Activated gamma-delta T cell (primary cell): ENCODE measurements at places on chromosomes 1 and 21.

DNA sequence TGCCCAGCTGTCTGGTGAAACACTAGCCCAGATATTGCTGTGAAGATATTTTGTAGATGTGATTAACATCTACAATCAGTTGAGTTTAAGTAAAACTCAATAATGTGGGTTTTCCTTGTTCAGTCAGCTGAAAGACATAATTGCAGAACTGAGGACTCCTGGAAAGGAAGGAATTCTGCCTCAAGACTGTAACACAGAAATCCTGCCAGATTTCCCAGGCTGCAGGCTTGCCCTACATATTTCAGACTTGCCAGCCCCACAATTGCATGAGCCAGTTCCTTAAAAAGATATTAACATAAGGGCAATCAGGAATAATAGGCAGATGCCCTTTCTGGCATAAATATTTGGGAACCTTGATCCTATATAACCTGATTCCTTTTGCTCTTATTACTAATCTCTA is 14.2 kb upstream of the NIBAN1 start:
- DNase-seq: no peak

DNA sequence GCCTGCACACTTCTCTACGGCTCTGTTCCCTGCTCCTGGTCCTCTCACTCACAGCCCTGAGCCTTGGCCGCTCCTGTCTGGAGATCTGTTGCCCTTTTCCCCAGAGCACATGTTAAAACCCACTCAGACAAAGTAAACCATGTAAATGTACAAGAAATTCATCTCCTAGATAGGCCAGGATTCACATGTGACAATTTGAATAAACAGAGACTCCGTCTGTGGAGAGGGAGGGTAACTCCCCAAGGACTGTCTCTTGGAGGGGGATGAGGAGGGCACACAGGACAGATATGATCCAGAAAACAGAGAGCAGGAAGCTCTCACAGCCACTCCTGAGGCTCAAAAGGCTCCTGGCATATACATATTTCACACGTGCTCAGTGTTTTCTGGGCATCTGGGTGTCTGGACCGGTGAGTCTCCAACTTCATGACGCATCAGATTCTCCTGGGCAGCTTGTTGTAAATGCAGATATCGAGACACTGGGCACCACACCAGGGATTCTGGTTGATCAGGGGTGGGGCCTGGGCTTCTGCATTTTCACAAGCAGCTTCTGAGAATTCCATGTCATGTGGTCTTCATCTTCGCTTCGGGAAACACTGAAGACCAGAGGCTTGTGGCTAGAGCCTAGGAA is 6.4 kb upstream of the KAZN start:
- DNase-seq: no peak

DNA sequence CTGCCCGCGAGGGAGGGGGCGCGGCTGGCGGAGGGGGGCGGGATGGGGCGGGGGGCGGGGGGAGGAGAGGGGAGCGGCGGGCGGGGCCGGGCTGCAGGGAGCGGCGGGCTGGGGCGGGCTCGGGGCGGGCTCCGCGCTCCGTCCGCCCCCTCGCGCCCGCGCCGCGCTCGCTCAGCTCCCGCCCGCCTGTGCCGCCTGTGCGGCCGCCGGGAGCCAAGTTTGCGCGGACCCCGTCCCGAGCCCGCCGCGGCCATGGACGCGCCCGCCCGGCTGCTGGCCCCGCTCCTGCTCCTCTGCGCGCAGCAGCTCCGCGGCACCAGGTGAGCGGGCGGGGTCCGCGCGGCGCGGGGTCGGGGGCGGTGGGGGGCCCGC is at the start of gene GABRD:
TSS of gene GABRD (plus strand) at position 174 of the 372 bp plus-strand sequence. CDS start at position 253, 79 bp downstream.
- DNase-seq: no peak

GRCh38 chr21:34509151-34509550 is 2.9 kb downstream of the KCNE1 start:
- no peak for DNase-seq

DNA sequence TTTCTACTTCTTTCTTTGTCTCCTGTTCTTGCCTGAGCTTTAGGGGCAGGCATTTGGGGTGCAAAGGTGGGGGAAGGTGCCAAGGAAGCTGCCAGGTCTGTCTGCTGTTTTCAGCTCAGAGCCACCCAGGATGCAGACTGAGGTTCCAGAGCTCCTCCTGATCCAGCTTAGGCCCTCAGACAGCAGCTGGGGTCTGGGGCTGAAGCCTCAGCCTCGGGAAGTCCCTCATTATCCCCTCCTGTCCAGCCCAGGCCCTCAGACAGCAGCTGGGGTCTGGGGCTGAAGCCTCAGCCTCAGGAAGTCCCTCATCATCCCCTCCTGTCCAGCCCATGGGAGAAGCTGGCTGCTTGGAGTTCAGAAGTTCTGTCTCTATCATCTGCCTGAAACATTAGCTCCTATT is 257.7 kb upstream of the CSF3R start:
- no peak for DNase-seq

GRCh38 chr1:89822999-89823628 is 2.3 kb downstream of the LRRC8D start:
- no peak for DNase-seq

GRCh38 chr21:28240586-28240985 is 752.1 kb downstream of the LTN1 start:
- DNase-seq: no peak

- no peak for DNase-seq
These were observed 12.6 kb downstream of the RSPO1 start for GRCh38 chr1:37622131-37622530.

GRCh38 chr1:59978511-59978910 is 51.9 kb upstream of the CYP2J2 start:
- DNase-seq: no peak

- DNase-seq: no peak
These were observed 123.9 kb downstream of the GLIS1 start for GRCh38 chr1:53615101-53615500.

GRCh38 chr21:33236766-33237165 is 7.0 kb downstream of the IFNAR2 start:
- no peak for DNase-seq

GRCh38 chr21:29302359-29302875 is 3.7 kb downstream of the BACH1 start:
- DNase-seq: no peak

GRCh38 chr1:2374252-2375155 is 16.9 kb downstream of the MORN1 start:
- DNase-seq: no peak

DNA sequence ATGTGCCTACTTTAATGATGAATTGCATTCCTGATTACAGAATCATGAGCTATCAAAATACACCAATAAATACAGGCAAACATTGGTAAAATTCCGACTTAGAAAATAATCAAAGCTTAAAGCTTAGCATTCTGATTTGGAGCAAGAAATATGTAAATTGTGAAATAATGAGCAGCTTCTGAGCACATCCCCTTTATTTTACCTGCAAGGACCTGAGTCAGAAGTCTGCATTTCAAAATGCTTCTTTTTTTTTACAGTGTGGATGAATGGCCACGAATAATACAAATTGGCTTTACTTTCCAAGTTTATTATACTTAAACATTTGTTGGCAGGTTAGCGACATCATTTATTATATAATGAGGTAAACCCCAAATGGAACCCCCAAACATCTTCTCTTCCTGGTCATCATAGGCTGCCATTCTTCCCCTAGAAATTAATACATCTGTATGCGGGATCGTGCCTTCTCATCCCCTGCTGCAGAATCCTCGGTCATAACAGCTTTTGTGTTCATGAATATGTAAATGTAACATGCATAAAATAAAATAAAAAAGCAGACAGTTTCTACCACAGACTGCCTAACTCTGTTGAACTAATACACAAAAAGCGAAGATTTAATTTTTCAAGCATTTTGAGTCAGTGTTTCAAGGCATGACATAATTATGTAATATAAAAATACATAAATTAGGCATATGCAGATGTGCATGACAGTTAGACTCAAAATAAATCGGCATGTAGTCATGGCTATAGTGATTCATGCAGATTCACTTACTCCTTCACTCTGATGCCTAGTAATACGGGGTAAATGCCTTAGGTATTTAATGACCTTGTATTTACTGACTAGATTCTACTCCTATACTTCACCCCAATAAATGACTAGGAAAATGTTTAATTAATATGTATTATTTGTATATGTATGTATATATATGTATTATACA is 339.7 kb downstream of the USP25 start:
- DNase-seq: no peak

DNA sequence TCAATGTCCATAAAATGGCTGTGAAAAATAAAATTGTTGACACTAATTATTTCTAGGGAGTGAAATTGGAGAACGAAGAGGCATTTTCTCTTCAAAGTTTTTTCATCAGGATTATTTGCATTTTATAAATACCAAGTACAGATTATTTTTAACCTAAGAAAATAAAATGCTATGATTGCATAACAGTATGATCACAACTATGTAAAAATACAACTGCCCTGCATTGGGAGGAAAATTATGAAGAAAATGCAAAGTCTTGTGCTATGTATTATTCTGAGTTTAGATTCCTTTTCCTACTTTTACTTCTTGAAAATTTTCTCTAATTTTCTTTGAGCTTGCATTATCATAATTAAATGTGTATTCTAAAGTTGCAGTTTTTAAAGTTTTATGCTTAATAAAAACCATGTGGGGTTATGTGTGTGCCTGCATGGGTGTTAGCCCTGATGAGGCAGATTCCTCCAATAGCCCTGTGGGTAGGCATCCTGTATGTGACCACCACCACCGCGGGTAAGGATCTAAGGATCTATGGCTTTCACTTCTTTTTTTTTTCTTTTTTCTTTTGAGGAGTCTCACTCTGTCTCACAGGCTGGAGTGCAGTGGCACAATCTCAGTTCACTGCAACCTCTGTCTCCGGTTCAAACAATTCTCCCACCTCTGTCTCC is 24.7 kb downstream of the STX6 start:
- no peak for DNase-seq

- DNase-seq: no peak
These were observed 7.8 kb downstream of the ETV3L start for GRCh38 chr1:157091668-157092273.

GRCh38 chr21:38219049-38219628 is 37.7 kb upstream of the KCNJ15 start:
- DNase-seq: no peak
